GM23338 (cell line): ENCODE measurements at places on chromosomes 11 and 22. TPM values are rescaled to one million over a fixed set of nuclear protein-coding genes. Genes with fewer than 3 reads are reported as not detected.

DNA sequence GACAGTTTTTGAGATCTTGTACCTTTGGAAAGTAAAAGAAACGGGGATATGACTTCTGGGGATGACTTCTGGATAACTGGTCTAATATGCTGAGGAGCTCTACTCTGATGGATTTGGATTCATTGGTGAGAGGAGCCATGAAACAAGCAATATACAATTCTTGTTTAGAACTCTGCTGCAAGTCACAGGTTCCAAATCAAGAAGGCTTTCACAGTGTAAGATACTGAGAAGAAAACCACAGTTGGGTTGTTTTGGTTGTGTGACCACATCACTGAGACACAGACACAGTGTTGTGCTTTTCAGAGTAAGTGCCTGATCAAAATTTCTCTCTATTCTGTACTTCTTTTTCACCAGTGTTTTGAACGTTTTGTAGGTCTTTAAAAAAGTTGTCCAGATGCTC lies 13.1 kb upstream of the UCP2 start:
- DNase-seq, result no peak

PRAME gene
- not detected in 2 replicates for total RNA-seq

DNA sequence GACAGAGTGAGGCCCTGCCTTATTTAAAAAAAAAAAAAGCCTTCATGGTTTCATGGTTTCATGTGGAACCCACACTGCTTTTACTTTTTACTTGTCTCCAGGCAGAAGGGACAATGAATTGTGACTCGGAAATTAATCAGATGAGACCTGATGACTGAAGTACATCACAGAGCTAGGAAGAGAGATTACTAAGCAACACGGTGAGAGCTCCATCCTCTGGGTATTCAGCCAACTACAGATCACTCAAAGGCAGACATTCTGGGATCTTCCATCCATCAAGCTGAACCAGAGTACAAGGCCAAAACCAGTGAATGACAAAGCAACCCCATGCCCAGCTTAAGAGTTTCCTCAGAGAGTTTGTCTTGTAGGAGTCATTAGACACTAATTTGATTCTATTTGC lies 433.2 kb downstream of the SOX6 start:
- peak; percentile 41 for DNase-seq

DNA sequence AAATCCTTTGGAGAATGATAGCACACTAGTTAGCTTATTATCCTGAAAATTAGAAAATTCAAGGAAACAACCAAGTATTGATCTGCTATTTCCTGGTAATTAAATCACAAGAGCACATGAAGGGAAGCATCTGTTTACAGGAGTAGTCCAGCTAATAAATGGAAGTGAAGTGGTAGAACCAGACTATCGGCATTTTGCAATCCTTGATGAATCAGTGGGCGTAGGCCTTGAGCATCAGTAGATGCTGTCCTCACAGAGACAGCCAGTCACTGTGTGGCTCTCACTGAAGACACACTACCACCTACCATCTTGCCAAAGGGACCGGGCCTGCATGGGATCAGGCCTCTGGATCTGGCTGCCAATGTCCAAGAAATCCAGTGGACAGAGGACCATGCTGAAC lies 69.8 kb downstream of the FBLN1 start:
- DNase-seq, result no peak

GRCh38 chr11:109421981-109422869 lies at the start of gene C11orf87:
C11orf87 (plus strand) TSS chr11:109422190; CDS start chr11:109423634, 1,444 bp downstream.
- DNase-seq, result peak; percentile 77

TAF6L gene
- total RNA-seq, result 30.6 and 50.6 TPM in 2 replicates

GRCh38 chr11:118628861-118629549 lies 21.6 kb downstream of the PHLDB1 start:
- DNase-seq, result no peak

- DNase-seq, result no peak
These were observed 74.8 kb downstream of the SIK2 start for GRCh38 chr11:111676878-111677585.

TBCEL gene
- 15.6 and 16.2 TPM in 2 replicates for total RNA-seq
